ENCODE measurements at places on chromosomes 5 and 9.
A peak's percentile ranks its signal among the peaks of the same experiment; 100 is the strongest.

DNA sequence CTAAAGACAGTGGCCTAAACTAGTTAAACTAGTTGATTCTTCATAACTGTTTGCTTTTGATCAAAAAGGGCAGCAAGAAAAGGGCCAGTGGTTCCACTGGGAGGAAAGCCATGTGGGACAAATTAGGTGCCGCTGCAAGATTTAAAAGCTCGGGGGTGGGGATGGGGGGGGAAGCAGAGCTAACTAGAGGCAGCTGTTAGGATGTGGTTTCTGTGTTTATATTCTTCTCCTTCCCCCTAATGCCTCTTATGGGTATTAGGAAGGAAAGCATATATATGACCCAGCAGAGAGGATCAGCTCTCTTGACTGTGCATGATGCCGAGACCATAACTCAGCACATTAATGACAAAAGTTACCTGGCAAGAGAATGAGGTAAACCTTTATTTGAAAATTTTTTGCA is 65.7 kb downstream of the EFNA5 start:
- DNase-seq: no peak

DNA sequence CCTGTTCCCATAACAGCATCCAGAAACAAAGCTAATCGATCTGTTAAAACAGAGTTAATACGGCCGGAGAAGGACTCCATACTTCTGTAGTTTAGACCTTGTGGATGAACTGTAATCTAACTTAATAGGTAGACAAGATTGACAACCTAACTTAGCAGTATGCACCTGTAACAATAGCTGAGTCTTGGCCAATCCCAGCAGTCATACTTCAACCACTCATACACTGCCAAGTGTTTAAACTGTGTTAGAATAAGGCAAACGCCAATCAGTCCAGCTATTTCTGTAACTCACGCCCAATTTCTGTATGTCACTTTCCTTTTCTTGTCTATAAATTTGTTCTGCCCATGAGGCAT is 33.7 kb upstream of the MACIR start:
- no peak for DNase-seq

- DNase-seq: no peak
These were observed 529 bp downstream of the CSNK1A1 start for GRCh38 chr5:149550594-149551226.

- DNase-seq: no peak
These were observed 8.6 kb upstream of the GLE1 start for GRCh38 chr9:128495804-128496417.

- DNase-seq: peak; percentile 55
These were observed 47.4 kb upstream of the CCDC112 start for GRCh38 chr5:115343855-115344254.

DNA sequence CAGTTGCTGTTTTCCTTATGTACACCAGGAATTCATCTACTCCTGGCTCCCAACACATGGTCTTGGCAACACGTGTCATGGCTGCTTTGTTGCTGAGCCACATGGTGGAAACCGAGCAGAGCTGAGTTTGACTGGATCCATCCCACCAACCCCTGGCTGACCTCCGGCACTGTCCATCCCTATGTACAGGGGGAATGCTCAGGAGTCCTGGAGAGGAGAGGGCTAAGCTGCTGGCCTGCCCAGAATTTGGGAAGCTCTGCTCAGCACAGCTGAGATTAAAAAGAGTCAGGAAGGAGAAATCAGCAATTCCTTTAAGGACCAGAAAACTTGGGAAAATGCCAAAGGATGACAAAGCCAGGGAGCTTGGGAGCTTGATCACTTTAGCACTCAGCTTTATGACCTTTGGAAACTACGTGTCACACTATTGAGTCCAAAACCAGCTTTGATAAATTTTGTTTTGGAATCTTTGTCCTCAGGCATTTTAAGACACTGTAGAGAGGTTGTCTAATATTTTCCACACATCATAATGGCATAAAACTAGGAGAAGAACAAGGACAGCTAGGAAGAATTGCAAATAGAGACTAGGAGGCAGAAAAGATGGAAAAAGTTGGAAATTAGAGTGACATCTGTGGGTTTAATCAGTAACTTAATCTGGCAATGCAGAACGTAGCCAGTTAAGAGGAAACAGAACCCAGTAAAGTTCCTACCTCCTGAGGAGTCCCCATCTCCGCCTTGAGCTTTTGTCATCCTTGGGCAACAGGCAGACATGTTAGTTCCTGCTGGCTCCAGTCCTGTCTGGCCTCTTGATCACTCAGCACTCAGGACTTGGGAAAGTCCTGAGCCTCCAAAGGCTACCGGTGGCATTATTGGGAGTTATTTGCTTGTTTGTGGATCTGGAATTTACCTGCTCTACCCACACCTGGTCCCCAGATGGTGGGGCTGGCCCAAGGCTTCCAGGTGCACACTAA is 62.5 kb upstream of the PLPP1 start:
- peak; percentile 38 for DNase-seq

DNA sequence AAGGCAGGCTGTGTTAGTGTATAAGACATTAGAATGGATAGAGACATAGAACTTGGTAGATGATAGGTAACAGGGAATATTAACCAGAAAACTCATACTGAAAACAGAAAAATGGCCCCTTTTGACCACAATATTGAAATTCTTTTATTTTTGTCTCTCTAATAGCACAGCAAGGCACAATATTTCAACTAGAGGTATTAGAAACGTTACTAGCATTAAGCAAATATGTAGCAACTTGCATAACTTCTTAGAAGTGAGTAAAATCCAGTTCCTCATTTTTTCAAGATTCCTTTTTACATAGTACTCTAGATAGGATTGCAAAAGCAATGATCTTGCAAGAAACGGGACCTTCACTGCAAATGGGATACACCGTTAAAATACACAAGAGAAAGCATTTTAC is 102.7 kb upstream of the VCAN start:
- no peak for DNase-seq

GRCh38 chr5:111942201-111942600 is 185.2 kb upstream of the NREP start:
- DNase-seq: no peak

- DNase-seq: no peak
These were observed 65.4 kb upstream of the FAM174A start for GRCh38 chr5:100469767-100470166.

GRCh38 chr5:89072842-89073672 is 190.1 kb upstream of the MEF2C start:
- no peak for DNase-seq

- DNase-seq: no peak
These were observed 50.2 kb upstream of the NR3C1 start for GRCh38 chr5:143453720-143454119.

- DNase-seq: no peak
These were observed 85.2 kb downstream of the BASP1 start for GRCh38 chr5:17302604-17303003.

- DNase-seq: no peak
These were observed 30.4 kb upstream of the DENND1A start for GRCh38 chr9:123960366-123960765.

- DNase-seq: no peak
These were observed 45.4 kb downstream of the TMEM252 start for GRCh38 chr9:68495247-68495646.

DNA sequence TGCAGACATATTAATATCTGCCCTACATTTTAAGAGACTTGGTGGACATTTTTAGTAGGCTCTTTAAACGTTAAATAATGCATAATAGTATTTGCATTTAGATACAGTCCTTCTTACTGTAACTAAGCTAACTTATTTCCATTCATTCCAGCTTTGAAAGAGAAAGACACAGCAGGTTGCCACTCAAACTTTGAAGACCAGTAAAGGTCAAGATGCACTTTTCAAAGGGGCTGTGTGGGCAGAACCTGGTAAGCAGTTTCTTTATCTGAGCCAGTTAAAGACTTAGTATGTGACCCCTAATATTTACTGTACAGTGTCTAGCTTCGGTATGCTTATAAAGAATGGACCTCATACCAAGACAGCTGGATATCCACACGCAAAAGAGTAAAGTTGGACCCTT is 20.8 kb downstream of the PLGRKT start:
- no peak for DNase-seq

DNA sequence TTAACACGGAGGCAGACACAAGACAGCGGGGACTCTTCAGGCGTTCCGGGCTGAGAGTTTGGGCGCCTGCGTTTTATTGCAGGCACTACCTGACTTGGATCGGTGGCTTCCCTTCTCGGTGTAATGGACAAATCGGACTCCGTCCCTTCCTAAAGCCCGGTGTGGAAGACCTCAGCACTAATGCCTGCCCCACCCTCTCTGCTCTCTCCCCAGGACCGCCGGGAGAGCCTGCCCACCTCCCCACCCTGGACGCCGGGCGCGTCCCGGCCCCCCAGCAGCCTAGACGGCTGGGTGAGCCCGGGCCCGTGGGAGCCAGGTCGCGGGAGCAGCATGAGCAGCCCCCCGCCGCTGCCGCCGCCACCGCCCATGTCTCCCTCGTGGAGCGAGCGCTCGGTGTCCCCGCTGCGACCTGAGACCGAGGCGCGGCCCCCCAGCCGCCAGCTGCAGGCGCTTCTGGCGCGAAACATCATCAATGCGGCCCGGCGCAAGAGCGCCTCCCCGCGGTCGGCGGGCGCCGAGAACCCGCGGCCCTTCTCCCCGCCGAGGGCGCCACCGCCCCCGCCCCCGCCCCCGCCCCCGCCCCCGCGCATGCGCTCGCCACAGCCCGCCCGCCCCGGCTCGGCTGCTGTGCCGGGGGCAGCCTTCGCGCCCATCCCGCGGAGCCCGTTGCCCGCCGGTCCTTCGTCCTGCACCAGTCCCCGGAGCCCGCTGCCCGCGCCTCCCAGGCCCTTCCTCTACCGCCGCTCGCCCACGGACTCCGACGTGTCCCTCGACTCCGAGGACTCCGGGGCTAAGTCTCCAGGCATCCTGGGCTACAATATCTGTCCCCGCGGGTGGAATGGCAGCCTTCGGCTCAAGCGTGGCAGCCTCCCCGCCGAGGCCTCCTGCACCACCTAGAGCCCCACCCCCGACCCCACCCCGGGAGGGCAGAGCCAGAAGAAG is 4.6 kb upstream of the MYOZ3 start:
- peak; percentile 74 for DNase-seq

- peak; percentile 76 for DNase-seq
These were observed 4.2 kb upstream of the ENTPD8 start for GRCh38 chr9:137445275-137445807.

GRCh38 chr9:91197232-91198181 is 164.2 kb downstream of the AUH start:
- DNase-seq: no peak

- DNase-seq: peak; percentile 32
These were observed 42.2 kb upstream of the UGT3A2 start for GRCh38 chr5:36108758-36109460.

GRCh38 chr5:35664584-35664983 is 46.9 kb downstream of the SPEF2 start:
- DNase-seq: no peak

DNA sequence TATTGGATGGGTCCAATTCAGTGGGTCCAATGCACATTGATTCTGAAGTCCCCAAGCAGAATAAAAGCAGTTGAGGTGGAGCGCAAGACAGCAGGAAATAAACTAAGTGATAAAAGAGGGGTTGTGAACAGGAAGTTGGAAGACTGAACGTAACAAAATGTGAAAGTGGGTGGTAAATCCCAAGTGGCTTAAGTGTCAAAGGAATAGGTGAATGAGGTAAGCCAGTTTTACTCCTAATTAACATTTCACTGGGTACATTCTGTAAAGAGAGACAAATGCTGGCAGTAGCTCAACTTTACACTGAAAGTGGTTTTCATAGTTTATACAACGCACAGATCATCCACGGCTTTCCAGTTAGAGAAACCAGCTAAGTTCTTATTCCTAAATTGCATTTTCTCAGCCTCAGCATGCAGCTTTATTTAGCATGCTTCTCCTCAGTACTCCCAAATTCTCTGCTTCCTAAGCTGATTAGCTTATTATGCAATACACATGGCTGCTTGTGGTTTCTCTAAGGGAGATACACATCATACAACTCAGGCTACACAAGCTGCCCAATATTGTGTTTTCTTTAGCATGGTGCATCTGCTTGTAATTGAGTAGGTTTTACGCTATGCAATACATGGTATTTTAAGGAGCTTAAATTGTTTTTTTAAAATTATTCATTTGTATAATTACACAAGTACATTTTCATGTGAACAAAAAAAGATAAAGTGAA is 34.2 kb upstream of the HSD17B4 start:
- DNase-seq: no peak

- DNase-seq: no peak
These were observed 559 bp downstream of the ROR2 start for GRCh38 chr9:91949392-91949945.

DNA sequence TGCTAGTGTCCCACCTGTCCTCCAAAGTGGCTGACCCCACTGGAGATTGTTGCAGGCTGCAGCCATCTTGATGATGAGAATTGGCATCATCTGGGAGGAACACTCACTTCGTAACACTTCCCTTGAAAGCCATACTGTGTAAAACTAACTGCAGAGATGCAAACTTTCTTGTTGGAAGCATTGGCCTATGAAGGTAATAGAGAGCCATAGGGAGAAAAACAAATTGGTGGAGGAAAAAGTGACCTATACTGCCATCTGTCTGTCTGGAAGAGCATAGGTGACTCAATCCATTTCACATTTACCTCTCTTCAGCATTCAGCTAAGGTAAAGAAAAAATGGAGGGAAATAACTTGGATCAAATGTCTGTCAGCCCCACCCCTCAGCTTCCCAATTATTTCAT is 473.4 kb downstream of the NTRK2 start:
- DNase-seq: no peak

DNA sequence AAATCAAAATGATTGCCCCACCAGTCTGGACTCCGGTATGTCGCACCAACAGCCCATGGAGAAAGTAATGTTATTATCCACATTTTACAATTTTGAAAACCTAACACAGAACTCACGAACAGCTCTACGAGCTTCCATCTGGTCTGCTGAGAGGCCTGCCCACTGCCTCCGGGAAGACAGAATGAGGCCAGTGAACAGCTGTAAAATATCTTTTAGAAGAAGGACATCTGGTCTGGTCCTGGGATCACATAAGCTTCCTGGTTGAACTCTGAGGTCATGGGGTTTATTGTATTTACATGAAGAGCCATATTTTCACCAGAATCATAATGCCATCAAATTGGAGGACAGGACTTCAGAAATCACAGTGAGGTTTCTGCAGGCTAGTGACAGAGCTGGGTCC is 89.0 kb downstream of the FRMD3 start:
- no peak for DNase-seq

DNA sequence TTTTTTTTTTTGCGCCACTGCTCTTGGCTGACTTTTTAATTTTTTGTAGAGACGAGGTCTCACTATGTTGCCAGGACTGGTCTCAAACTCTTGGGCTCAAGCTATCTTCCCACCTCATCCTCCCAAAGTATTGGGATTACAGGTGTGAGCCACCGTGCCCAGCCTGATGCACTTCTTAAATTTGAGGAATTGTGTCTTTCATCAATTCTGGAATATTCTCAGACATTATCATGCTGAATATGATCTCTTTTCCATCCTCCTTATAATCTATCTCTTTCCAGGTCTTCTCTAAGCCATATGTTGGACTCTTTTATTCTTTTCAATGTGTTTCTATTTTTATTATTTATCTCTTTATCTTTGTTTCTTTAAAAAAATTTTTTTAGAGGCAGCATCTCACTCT is 196.2 kb upstream of the IER5L start:
- DNase-seq: no peak

DNA sequence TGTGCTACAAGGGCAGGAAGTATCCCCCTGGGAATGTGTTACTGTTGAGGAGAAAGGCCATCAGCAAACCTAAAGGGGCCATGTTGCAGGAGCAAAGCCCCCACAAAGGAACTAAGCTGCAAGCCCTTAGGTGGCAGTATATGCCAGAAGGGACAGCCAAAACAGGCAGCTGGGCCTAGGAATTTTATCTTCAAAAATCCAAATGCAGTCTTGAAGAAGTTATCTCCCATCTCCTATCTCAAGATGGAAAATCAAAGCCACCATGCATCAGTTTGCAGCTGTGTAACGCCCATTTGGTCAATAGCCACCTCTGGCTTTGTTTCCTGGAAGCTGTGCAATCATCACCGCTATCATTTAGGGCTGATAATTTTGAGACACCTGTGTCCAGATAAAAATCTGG is 400.3 kb downstream of the ARHGEF28 start:
- no peak for DNase-seq
